KG1 (cell line): ENCODE measurements at places on chromosomes 5 and 9.

GRCh38 chr5:131316026-131316425 lies 52.2 kb downstream of the CDC42SE2 start:
- DNase-seq: no peak

GRCh38 chr5:126403876-126404275 lies 19.3 kb upstream of the GRAMD2B start:
- no peak for DNase-seq

GRCh38 chr5:40578501-40579451 lies 100.9 kb upstream of the PTGER4 start:
- DNase-seq: no peak

DNA sequence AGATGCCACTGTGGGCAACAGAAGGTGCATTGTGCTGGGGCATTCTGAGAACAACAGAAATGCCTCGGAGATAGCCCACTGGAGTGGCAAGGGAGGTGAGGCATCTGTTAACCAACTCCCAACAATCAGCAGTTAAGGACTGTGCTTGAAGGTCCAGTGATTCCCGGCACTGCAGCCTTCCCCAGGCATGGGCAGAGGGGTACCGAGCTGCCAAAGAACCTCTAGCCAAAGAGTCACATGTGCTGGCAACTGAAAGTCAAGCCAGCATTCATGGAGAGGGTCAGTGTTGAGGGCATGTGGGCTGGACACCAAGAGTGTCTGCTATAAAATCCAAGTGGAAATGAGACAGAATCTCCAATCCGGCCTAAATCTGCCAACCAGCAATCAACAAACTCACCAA lies 149.6 kb downstream of the ASTN2 start:
- DNase-seq: no peak

GRCh38 chr9:95031711-95032461 lies 285.6 kb downstream of the FANCC start:
- DNase-seq: no peak

DNA sequence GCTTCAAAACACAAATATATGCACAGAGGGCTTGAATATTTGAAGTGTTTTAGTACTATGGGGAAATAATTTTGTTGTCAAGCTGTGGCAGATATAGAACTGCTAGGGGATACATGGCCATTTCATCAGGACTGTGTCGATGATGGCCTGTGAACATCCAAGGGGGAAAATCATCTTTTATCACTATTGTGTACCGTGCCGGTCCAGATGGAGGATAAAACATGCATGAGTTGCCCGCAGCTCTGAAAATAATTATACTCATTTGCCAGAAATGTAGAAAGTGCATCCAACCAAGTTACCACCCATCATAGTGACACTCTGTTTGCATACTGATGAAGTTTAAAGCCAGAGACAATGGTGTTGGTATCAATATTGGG lies 405.9 kb downstream of the ZSWIM6 start:
- no peak for DNase-seq

- no peak for DNase-seq
These were observed 20.3 kb downstream of the HSD17B3 start for GRCh38 chr9:96281641-96282040.

DNA sequence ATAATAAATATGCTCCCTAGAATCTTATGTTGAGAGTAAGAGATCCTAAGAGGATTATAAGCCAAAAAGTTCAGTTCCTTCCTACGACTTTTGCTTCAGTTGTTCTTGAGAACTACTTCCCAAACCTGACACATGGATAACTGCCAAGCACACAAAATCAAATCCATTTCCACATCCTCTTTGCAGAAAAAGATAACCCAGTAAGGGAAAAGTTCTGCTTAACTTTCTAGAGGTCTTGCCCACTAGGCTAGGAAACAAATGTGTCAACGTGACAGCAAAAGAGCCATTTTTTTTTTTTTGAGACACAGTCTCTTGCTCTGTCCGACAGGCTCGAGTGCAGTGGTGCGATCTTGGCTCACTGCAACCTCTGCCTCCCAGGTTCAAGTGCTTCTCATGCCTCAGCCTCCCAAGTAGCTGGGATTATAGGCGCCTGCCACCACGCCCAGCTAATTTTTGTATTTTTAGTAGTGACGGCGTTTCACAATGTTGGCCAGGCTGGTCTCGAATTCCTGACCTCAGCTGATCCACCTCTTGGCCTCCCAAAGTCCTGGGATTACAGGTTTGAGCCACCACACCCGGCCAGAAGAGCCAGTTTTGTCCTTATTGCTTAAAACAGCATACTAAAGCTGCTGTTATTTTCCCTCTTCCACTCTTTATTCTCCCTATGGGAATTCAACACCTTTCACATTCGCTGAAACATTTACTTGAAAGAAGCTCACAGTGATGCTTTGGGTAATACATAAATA lies 24.2 kb downstream of the CSNK1A1 start:
- no peak for DNase-seq

GRCh38 chr5:11903614-11904264 lies 507 bp downstream of the CTNND2 start:
- peak; percentile 15 for DNase-seq

DNA sequence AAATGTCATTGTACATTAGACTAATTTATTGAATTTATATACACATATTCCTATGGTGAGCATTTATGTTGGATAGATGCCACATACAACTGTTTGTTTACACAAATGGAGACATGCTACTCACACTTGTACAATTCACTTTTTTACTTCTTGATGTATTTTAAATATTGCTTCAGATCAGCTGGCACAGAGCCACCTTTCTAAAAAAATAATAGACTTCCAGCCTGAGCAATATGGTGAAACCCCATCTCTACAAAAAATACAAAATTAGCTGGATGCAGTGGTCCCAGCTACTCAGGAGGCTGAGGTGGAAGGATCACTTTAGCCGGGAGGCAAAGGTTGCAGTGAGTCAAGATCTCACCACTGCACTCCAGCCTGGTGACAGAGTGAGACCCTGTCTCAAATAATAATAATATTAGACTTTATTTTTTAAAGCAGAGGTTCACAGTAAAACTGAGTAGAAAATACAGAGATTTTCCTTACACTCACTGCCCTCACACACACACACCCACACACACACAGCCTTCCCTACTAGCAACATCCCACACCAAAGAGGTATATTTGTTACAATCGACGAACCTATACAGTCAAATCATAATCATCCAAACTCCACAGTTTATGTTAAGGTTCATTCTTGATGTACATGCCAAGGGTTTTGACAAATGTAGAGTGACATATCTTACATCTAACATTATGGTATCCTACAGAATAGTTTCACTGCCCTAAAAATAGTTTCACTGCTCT lies 16.5 kb upstream of the ADRB2 start:
- DNase-seq: no peak

GRCh38 chr9:128145951-128146351 lies 3.3 kb upstream of the LCN2 start:
- DNase-seq: no peak

DNA sequence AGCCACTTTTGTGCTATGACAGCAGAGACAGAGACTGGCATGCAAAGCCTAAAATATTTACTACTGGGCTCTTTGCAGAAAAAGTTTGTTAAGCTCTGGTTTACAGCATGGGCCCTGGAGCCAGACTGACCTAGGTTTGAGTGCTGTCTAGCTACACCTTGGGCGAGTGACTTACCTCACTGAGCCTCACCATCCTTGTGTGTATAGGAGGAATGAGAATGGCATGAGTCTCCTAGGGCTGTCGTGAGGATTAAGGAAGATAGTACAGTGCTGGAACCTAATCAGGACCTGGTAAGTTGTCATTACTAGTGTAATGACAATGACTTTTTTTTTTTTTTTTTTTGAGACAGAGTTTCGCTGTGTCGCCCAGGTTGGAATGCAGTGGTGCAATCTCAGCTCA lies 65.2 kb downstream of the MSX2 start:
- no peak for DNase-seq

- peak; percentile 60 for DNase-seq
These were observed at the start of gene ST6GALNAC6 for GRCh38 chr9:127899128-127899943. ST6GALNAC6 (minus strand) TSS chr9:127899603; CDS start chr9:127897981, 1,622 bp downstream.

DNA sequence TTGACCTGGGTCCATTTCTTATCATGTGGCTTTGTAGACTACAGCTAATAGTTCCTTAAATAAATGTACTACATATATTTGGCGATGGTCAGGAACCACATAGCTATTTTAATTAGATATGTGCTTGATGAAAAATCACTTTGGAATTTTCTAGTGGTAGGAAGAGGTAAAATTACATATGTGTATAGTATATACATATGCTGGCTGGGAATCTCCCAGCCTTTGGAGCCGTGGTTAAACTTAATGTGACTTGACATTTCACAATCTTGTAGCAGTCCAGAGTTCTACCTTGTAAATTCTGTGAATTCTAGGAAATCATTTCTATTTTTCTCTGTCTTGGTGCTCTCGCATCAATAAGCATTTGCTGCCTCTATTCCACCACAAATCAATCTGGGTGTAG lies 565.0 kb downstream of the DMRTA1 start:
- no peak for DNase-seq

- DNase-seq: no peak
These were observed 7.1 kb upstream of the UNC5A start for GRCh38 chr5:176803068-176803942.

GRCh38 chr5:10680876-10681481 lies 80.1 kb downstream of the DAP start:
- DNase-seq: no peak

- no peak for DNase-seq
These were observed 236.3 kb downstream of the MCTP1 start for GRCh38 chr5:95048628-95049027.

DNA sequence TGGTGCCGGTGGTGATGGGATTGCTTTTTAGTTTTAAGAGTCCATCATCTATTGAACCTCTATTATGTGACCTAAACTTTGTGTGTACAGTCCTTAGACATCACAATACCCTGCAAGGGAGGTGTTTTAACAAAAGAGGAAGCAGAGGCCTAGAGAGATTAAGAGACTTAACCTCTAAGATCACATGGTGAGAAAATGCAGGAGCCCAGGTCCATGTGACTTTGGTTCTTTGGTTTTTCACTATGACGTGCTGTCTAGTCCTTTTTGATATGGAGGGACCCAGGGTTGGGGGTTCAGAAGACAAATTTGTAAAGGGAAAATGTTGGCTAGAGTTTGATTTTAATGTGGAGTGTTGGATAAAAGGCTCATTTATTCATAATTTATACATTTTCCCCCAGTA lies 34.1 kb upstream of the TRMT10B start:
- peak; percentile 13 for DNase-seq

DNA sequence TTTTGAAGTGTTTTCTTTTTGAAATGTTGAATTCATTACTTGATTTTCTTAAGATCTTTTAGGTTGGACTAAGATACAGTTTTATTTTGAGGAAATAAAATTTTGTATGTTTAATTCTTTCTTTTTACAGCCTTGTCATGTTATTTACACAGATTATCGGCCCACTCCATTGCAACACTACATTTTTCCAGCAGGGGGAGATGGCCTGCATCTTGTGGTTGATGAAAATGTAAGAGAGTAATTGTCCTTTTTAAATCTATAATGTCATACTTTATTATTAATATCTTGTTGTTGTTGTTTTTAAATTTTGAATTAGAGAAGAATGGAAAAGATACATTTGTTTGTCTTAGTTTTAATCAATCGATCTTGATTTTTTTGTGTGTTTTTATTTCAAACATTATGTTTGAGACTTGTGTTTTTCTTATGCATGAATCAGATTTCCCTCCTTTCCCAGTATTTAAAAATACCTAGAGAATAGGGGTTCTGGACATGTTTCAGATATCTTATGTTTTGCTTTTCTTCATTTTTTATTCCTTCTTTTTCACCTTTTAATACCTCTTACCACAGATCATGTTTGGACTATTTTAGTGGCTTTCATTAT lies 36.7 kb downstream of the MTREX start:
- DNase-seq: peak; percentile 37

DNA sequence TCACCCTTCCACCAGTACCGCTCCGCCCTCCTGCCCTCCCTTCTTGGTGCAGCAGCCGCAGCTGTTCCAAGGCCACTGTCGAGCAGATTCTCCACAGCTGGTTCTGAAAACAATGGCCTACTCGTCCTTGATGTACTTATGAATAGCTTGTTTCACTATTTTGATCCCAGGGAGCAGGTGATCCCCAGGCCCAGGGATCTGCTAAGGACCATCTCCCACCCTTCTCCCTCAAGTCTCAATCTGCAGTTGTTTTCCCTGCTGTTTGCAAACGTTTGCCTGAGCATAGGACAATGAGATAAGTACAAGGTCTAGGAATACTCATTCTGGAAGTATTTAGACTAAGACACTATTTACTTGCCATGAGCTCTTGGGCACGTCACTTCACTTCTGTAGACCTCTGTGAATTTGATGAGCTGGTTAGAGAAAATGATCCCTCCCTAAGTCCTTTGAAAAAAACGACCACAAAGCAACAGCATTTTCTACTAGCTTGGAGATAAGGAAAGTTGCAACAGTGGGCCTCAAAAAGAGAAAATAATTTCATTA lies 1.8 kb downstream of the LURAP1L start:
- DNase-seq: no peak

DNA sequence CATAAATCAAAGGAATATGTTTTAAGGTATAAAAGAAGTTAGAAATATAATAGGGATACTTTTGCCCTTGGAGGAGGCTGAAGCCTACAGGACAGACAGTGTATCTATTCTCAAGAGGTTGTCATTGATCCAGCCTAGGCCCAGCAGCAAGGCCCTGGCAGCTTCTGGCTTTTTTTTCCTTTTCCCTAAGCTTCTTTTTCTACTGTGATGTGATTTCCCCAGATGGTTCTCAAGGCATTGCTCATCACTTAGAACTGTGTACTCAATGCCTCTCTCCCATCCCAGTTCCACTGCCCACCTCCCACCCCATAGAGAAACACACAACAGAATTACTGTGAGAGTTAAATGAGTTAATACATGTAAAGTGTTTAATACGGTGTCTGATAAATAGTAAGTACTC lies 88.6 kb downstream of the SLC44A1 start:
- no peak for DNase-seq

- no peak for DNase-seq
These were observed 2.8 kb downstream of the NR3C1 start for GRCh38 chr5:143400541-143401226.

DNA sequence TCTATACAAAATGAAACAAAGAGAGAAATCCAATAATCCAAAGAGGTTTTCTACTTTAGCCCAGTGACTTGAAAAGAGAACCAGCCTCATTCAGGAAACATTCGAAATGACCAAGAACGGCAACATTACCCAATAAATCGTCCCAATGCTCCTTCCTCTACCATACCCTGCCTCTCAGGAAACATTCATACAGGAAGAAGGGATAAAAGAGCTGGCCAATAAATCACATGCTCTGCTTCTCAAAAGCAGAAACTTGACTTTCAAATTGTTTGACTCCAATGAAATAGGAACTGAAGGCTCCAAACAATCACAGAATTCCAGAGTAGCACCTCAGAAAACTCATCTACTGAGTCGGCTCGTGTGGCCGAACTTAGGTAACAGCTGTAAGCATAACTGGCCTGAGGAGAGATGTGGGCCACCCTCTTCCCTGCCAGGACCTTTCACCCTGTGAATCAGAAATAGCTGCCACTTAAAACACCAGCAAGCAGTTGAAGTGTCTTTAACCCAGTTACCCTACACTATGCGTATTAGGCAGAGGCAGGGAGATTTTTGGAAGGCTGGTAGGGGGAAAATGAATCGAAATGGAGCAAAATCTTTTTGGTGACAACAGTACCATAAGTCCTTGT lies 14.6 kb downstream of the ARL15 start:
- no peak for DNase-seq

- no peak for DNase-seq
These were observed 368.0 kb upstream of the IRX2 start for GRCh38 chr5:3119435-3119834.
